Colonic mucosa (tissue), 4 donors: ENCODE measurements at places on chromosomes 16 and 17. TPM values are rescaled to one million over a fixed set of nuclear protein-coding genes. Genes with fewer than 3 reads are reported as not detected.

KRTAP4-3 gene
- not detected for total RNA-seq

- DNase-seq, result no peak
Measured at GRCh38 chr16:47939680-47940079, 216.1 kb downstream of the ABCC12 start.

ZPBP2 gene
- not detected for total RNA-seq

MSLN gene
- total RNA-seq, result 1.4 TPM

KRTAP4-5 gene
- not detected for total RNA-seq

- DNase-seq, result peak; percentile 69
Measured at GRCh38 chr17:2398655-2399571, 1.9 kb downstream of the MNT start.

RNF40 gene
- 117 TPM for total RNA-seq

- DNase-seq, result no peak
Measured at GRCh38 chr16:87043231-87044031, 273.8 kb downstream of the C16orf95 start.

DNA sequence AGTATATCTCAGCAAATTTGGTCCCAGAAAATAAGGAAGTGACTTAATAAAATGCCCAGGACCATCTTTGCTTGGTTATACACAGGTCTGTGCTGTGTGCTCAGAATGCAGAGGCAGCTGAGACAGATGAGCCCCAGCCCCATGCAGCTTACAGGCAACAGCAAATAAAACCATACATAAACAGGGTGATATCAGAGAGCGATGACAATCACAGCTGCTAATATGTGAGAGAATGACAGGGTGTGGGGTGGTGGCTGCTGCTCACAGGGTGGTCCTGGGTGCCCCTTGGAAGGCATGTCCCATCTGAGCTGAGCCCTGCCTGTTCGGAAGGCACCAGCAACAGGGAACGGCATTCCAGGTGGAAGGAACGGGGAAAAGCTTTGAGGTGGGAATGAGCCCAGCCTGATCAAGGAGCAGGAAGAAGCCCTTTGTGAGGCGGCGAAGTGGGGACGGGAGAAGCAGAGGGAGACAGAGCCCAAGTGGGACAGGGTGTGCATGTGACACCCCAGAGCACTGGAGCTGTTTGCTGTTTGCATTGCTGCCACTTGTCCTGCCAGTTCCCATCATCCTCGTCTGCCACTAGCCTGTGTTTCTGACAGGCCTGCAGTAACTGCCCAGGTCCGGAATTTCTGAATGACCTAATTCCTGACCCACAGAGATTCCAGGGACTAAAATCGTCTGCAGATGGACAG is 150.5 kb downstream of the KATNIP start:
- DNase-seq, result no peak

SSH2 gene
- 28.1 TPM for total RNA-seq

- peak; percentile 23 for DNase-seq
Measured at GRCh38 chr17:11880714-11881113, 116.6 kb downstream of the ZNF18 start.

DNA sequence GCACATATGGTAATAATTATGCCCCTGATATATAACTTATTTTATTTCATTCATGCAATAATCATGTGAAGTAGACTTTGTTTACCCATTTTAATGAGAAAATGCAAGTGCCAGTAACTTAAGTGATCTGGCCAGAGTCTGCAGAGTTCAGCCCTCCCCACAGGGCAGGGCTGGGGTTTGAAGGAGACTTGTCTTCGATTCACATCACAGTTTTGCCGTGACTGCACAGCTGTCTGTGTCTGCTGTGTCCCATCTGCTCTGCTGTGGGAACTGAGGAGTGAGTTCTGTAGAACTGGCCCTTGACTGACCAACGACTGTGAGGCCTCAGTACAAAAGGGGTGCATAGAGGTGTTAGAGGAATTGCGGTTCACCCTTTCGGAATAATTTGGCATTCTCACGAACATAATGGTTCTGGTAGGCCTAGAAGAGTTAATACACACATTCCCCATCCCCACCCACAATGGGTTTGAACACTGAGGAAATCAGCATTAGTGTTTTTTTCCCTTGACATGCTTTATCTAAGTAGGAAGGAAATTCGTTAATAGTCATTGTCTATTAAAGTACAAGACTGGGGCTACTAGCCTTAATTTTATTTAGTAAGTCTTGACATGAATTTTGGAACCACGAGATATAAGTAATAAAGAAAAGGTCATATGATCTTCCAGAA is 113.6 kb upstream of the MON1B start:
- no peak for DNase-seq
